ENCODE measurements at places on chromosomes 13 and 19. TPM values are rescaled to one million over a fixed set of nuclear protein-coding genes. Genes with fewer than 3 reads are reported as not detected.

ZNF582 gene
- 5.5 TPM for total RNA-seq

CRB3 gene
- not detected for total RNA-seq

ZNF497 gene
- total RNA-seq = 0.55 TPM

ZNF541 gene
- total RNA-seq = 0.47 TPM

ZNF134 gene
- 12.9 TPM for total RNA-seq

POLR1G gene
- 7.0 TPM for total RNA-seq

NXNL1 gene
- total RNA-seq = not detected

ZNF564 gene
- total RNA-seq = 9.6 TPM

PEG3 gene
- total RNA-seq = 7.5 TPM

FCAR gene
- 0.32 TPM for total RNA-seq

SPIB gene
- total RNA-seq = not detected

FFAR3 gene
- total RNA-seq = not detected

SIGLEC10 gene
- 0.40 TPM for total RNA-seq
